Central memory CD4-positive, alpha-beta T cell (primary cell): ENCODE measurements at places on chromosomes 16 and 17.

- no peak for DNase-seq
Measured at GRCh38 chr16:88533381-88533917, 36.8 kb upstream of the ZC3H18 start.

DNA sequence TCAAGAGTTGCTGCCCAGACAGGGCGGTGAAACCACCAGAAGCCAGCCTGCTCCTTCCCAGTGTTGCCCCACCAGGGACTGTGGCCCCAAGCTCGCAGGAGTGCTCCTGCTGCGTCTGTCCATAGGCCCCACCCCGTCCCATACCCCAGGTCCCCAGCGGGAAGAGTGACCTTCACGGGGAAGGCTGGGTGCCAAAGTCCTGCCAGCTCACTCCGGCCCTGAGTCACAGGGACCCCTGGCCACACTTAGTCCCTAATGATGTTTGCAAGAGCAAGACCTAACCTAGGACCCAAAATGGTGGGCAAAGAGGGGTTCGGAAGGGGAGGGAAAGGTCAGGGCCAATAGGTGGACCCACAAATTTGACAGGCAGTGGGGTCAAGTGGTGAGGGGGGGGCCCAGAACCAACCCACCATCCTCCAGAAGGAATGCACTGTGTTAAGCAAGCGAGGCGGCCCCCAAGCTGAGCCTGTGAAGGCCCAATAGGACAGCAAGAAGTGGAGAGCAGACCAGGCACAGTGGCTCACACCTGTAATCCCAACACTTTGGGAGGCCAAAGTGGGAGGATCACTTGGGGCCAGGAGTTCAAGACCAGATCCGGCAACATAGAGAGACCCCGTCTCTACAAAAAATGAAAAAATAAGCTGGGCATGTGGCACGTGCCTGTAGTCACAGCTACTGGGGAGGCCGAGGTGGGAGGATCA, 3.3 kb downstream of the DOK4 start:
- DNase-seq: no peak

- DNase-seq: no peak
Measured at GRCh38 chr16:53998024-53998810, 288.4 kb downstream of the IRX3 start.

GRCh38 chr16:84537491-84538151, 33.2 kb upstream of the MEAK7 start:
- DNase-seq: no peak

- no peak for DNase-seq
Measured at GRCh38 chr16:49994006-49994405, 31.0 kb upstream of the CNEP1R1 start.

DNA sequence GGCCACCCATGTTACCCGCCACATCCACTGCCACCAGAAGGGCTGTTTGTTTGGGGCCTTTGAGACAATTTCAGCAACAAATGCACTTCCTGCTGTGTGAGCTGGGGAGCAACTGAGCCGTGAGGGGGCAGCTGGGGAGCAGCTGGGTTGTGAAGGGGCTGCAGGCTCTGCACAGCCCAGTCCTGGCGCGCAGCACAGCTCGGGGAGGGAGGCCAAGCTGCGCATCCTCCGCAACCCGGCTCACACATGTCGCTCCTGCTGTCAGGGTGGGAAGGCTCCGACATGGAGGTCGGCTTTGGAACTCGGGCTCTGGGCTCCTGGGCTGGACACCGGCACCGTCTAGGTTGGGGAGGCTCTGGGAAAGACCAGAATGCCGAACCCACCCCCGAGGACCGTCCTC, 53.6 kb downstream of the CBFA2T3 start:
- DNase-seq: no peak

DNA sequence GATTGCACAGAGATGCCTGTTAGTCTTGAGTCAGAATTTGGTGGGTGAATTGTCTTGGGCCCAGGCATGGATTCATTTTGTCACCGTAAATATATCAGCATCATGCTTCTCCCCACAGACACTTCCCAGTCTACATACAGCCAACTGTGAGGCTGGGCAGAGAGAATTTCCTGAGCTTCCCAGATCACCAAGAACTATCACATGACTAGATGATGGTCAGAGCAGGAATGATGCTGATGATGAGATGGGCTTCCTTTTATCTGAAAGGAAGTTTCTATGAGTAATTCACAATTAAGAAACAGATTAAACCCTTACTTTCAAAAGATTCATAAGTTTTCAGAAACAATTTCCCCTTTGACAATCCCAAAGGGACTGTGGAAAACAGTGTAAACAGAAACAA, 323 bp upstream of the KRTAP9-9 start:
- no peak for DNase-seq

GRCh38 chr17:79041041-79041570, 17.1 kb downstream of the C1QTNF1 start:
- DNase-seq: no peak

DNA sequence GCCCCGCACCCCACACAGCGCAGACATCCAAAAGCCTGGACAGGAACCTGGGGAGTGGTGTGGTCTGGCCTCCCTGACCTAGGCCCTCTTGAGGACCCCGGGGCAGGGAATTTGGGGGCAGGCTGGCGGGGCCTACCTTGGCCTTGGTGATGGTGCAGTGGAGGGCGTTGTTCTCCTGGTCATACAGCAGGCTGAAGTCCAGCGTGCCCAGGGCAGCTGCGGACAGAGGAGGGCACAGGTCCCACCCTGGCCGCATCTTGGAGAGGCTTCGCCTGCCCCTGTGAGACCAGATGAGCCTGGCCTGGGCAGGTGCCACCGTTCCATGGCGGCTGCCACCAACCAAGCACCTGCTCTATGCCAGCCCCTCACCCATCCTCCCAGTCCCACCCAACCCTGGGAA, 9.0 kb downstream of the DOC2B start:
- DNase-seq: no peak

DNA sequence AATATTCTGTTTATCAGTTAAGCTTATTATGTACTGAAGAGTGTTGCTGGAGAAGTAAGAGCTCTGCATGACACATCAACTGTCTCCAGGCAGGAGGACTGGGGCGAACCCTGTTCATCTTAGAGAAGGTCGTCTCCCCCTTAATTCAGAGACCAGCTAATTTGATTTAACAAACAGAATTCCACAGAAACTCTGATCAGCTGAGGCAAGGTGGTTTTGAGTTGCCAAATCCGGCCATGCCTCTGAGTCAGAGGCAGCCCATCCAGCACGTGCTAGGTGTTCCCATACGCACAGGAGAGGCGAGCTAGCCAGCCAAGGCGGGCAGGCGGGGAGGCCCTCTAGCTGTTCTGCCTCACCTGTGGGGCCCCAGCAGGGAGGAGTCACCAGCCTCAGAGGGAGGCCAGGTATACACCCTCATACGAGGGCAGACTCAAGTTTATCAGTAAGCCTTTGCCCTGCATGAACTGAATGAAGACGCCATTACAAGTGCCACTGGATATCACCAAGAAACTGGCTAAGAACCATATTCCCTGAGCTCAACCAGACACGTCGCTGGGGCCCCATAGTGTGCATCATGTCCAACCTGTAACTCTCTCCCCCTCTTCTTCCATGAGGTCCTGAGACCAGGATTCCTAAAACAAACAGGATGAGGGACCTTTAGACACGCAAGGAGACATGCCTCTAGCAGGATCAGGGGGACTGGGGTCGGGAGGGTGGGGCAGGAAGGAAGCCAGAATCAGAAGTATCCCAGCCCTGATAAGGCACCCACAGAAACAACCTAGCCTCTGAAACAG, 25.7 kb downstream of the STAT5A start:
- no peak for DNase-seq

- no peak for DNase-seq
Measured at GRCh38 chr17:67481808-67482207, 104.7 kb downstream of the PITPNC1 start.

- DNase-seq: no peak
Measured at GRCh38 chr16:69831212-69832123, 69.3 kb downstream of the WWP2 start.

- DNase-seq: no peak
Measured at GRCh38 chr17:31538080-31538762, 146.7 kb downstream of the RAB11FIP4 start.

DNA sequence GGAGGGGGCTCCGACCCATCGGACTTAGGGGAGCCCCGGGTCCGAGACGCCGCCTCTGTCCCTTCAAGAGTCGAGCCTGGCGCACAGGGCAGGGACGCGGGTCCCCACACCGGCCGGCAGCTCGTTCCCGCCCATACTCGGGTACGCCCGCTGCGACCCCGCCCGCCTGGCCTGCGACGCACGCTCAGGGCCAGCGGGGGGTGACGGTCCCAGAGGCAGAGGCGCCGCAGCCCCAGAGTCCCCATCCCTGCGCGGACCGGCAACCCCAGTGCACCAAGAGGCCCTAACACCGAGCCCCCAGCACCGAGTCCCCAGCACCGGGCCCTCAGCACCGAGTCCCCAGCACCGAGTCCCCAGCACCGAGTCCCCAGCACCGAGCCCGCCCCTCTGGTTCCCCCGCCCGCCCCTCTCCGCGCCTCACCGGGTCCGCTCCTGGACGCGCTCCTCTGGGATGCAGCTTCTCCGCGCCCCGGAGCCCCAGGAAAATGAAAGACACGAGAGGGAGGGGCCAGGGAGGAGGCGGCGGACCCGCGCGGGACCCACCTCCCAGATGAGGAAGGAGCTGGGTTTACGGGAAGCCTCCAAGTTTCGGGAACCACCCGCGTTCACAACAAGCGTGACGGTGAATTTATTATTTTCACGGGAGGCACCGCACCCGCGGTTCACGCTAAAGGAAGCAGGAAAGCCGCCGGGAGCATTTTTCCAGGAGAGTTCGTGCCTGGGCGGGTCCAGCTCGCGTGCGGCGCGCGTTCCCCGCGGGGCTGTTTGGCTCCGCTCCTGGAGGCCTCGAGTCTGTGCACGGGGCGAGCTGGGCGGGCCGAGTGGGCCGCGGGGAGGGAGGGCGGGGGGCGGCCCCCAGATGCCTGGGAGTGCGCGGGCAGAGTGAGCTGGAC, at the start of gene SECTM1:
SECTM1 (minus strand) TSS at position 488 of the 893 bp plus-strand sequence. CDS start 6,526 bp downstream, outside the sequence.
- DNase-seq: no peak

- DNase-seq: no peak
Measured at GRCh38 chr16:82439678-82440293, 187.0 kb upstream of the CDH13 start.

DNA sequence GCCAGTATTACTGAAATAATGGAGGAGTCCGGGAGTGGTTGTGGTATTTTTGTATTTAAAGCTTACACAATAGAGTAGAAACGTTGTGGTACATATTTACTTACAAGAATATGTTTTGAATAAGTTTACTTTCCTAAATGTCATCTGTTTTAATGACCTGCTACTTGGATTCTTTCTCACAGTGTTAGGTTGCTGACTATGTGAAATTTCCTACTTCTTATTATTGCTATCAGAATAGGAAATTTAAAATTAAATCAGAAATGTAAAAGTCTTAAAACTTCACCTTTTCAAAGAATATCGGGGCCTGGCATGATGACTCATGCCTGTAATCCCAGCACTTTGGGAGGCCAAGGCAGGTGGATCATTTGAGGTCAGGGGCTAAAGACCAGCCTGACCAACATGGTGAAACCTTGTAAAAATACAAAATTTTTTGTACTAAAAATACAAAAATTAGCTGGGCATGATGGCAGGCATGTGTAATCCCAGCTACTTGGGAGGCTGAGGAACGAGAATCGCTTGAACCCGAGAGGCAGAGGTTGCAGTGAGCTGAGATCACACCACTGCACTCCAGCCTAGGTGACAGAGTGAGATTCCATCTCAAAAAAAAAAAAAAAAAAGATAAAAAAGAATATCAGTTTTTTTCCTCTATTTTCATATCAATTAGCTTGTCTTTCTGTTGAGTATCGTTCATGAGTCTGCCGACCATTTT, 77.8 kb downstream of the VMP1 start:
- DNase-seq: no peak

GRCh38 chr17:4499431-4500190, 930 bp downstream of the SPNS2 start:
- DNase-seq: peak; percentile 25

GRCh38 chr17:6986676-6987075, 9.2 kb upstream of the ALOX12 start:
- no peak for DNase-seq

GRCh38 chr17:17053446-17054379, 11.5 kb downstream of the MPRIP start:
- no peak for DNase-seq

DNA sequence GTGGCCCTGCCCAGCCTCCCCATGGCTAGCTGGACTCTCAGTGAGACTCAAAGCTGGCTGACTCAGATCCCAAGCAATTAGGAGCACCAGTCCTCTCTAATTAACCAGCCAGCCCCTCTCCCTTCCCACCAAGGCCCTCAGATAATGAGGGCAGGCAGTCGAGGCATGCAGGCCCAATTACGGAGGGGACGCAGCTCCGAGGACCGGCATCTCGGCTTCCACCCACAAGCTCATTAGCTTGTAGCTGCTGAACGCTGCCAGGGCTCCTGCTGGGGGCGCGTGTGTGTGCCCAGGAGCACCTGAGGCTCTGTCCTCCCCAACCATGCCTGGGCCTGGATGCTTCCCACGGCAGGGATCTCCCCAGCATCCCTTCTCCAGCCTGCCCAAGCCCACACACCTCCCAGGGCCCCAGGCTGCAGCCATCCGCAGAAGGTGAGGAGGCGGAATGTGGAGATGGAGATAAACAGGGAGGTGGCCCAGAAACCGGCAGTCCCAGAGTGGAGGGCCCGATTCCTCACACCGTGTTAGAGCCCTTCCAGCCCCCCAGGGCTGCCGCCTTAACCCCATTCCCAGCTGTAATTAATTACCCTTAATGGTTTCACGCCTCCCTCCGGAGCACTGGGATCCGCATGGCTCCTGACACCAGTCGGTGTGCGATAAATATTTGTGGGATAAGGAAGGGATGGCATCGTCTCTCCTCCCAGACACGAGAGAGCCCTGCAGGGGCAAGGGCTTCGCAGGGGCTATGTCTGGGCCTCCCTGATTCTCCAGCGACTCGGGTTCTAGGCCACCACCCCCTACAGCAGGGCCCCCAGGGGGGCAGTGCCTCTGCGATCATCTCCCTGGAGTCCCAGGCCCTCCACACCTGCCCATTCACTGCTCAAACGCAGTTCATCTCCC, 42.2 kb downstream of the RPH3AL start:
- DNase-seq: no peak

- DNase-seq: no peak
Measured at GRCh38 chr17:27968206-27968732, 74.2 kb upstream of the NLK start.

- no peak for DNase-seq
Measured at GRCh38 chr17:48006936-48007709, 30.5 kb downstream of the COPZ2 start.

DNA sequence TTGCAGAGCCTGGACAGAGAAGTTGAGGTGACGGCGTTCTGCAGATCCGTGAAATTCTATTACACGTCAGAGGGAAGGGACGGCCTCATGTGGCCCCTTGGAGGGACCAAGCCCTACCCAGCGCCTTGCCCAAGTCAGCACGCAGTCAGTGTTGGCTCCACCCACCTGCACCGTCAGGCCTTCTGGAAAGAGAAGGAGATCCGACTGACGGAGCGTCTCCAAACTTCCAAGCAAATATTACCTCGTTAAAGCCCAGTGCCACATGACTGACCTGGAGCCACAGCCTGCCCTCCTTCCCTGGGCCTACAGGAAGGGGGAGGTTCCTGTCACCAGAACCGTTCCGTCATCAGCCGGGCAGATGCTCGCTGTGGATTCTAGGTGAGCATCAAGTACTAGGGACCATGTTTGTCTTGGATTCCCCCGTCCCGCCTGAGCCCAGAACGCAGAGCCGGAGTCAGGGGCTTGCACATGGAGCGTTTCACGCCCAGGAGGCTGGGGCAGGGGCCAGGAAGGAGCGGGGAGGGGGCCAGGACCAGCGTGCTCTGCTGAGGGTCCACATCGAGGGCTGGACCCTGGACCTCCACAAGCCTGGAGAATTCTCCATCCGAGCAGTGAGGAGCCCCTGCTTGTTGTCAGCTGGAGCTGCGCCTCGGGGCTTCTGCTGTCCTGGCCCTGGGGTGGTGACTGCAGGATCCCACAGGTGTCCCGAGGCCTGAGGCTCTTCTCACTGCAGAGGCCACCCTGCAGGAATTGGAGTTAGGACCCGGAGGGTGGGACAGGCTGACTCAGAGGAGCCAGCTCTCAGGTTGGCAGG, 22.6 kb upstream of the METRNL start:
- no peak for DNase-seq
